ENCODE measurements at places on chromosomes 13 and 19. TPM values are rescaled to one million over a fixed set of nuclear protein-coding genes. Genes with fewer than 3 reads are reported as not detected.
A peak's percentile ranks its signal among the peaks of the same experiment; 100 is the strongest.

Gene OR7C1
- total RNA-seq: not detected

Gene ZNF77
- total RNA-seq: 12.6 TPM

Gene SBK3
- total RNA-seq: 0.46 TPM

Gene ATP8A2
- not detected for total RNA-seq

Gene ZNF790
- total RNA-seq: 5.3 TPM

Gene SYNGR4
- not detected for total RNA-seq

Gene FFAR3
- not detected for total RNA-seq

Gene SLC27A5
- total RNA-seq: 40.2 TPM

- DNase-seq: no peak
- peaks cover 65% of the 10 kb centered on the region for H3K4me1 ChIP-seq
- no peak overlapping the region for H3K4me3 ChIP-seq
- H3K27ac ChIP-seq: no peak overlapping the region
- no peaks in the 10 kb centered on the region for H3K27me3 ChIP-seq
- H3K36me3 ChIP-seq: no peaks in the 10 kb centered on the region
These were observed 7.0 kb upstream of the HSPH1 start for GRCh38 chr13:31168736-31169135.

GRCh38 chr19:57161985-57162539 lies 5.2 kb downstream of the DUXA start:
- no peaks in the 10 kb centered on the region for H3K27me3 ChIP-seq
- H3K4me3 ChIP-seq: no peak overlapping the region
- H3K4me1 ChIP-seq: peaks cover 7% of the 10 kb centered on the region
- no peaks in the 10 kb centered on the region for H3K36me3 ChIP-seq

DNA sequence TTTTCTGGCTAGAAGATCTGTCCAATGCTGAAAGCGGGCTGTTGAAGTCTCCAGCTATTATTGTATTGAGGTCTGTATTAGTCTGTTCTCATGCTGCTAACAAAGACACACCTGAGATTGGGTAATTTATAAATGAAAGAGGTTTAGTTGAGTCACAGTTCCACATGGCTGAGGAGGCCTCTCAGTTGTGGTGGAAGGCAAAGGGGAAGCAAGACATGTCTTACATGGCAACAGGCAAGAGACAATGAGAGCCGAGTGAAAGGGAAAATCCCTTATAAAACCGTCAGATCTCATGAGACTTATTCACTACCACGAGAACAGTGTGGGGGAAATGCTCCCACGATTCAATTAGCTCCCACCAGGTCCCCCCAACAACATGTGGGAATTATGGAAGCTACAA lies 980.4 kb downstream of the SLITRK5 start:
- no peak overlapping the region for H3K27ac ChIP-seq
- no peaks in the 10 kb centered on the region for H3K36me3 ChIP-seq
- no peaks in the 10 kb centered on the region for H3K27me3 ChIP-seq
- no peak overlapping the region for H3K4me3 ChIP-seq
- no peak for DNase-seq

- H3K4me3 ChIP-seq: no peak overlapping the region
- H3K27ac ChIP-seq: peak overlapping the region; percentile 54
- peaks cover 66% of the 10 kb centered on the region for H3K4me1 ChIP-seq
- peaks cover 13% of the 10 kb centered on the region for H3K36me3 ChIP-seq
These were observed 43.9 kb downstream of the ZNF331 start for GRCh38 chr19:53581871-53582279.

DNA sequence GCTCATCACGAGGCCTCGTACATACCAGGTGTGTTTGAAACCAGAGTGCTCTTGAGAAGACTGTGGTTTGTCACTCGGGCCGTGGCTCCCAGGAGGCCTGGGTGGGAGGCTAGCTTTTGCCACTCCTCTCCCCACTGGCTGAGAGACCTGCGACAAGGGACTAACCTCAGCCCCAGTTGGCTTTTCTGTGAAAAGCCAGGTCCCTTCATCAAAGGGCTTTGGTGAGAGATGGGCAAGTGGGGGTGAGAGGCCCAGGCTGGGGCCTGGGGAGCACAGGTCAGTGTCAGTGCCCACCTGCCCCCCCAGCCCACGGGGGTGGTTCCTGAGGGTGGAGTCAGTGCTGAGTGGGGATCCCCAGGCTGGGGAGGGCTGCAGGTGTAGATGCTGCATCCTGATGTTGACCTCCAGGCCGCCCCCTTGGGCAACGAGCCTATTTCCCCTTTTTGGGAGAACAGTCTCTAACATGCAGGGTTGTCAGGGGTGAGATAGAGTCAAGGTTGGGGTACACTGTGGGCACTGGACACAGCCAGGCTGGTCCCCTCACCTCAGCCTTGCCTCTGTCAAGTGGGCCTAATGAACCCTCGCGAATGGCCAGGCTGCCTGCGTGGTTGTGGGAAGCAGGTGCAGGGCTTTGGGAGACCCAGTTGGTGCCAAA lies 661 bp downstream of the KCNJ14 start:
- H3K4me1 ChIP-seq: no peaks in the 10 kb centered on the region
- peaks cover 44% of the 10 kb centered on the region for H3K36me3 ChIP-seq
- no peak for DNase-seq

- H3K27ac ChIP-seq: no peak overlapping the region
- no peak overlapping the region for H3K4me3 ChIP-seq
- no peak for DNase-seq
- H3K27me3 ChIP-seq: no peaks in the 10 kb centered on the region
- H3K36me3 ChIP-seq: peaks cover 4% of the 10 kb centered on the region
- peaks cover 28% of the 10 kb centered on the region for H3K4me1 ChIP-seq
These were observed 267.3 kb downstream of the DLEU7 start for GRCh38 chr13:50576156-50576555.

- DNase-seq: no peak
- no peaks in the 10 kb centered on the region for H3K36me3 ChIP-seq
- H3K4me3 ChIP-seq: no peak overlapping the region
- H3K4me1 ChIP-seq: peaks cover 45% of the 10 kb centered on the region
- H3K27ac ChIP-seq: no peak overlapping the region
These were observed 42.6 kb downstream of the USP12 start for GRCh38 chr13:27128825-27129627.

DNA sequence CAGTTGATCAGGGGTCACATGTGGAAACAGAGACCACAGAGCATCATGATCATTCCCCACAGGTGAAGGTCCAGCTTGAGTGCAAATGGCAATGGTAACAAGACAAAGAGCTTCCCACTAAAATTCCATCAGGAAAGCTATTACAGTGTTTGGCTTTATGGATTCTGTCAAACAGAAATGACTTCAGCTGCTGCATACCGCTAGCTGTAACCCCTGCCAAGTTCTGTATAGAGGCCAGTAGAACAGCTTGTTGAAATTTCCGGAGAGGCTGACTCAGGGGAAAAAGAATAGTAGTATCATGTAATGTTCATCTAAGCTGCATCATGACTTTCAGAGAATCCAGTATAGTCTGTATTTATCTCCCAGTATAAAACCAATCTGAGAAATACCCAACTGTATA lies 1704.7 kb downstream of the SLITRK5 start:
- H3K27ac ChIP-seq: no peak overlapping the region
- no peak overlapping the region for H3K4me3 ChIP-seq
- H3K4me1 ChIP-seq: no peaks in the 10 kb centered on the region

DNA sequence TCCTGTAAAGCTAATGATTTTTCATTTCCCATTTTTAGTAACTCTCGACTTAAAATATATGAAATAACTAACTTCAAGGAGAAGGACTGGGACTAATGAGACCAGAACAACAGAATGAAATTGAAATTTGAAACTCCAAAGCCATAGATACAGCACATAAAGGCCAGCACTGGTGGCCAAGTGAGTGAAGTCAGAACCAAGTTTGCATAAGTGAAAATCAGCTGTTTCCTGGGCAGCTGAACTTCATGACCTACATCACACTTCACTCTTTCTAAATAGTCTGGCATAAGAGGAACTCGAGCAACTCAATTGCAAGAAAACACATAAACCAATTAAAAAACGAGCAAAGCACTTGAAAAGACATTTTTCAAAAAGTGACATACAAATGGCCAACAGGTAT lies 84.5 kb downstream of the DCLK1 start:
- no peaks in the 10 kb centered on the region for H3K27me3 ChIP-seq
- H3K36me3 ChIP-seq: no peaks in the 10 kb centered on the region
- no peak for DNase-seq
- H3K27ac ChIP-seq: no peak overlapping the region
- no peak overlapping the region for H3K4me3 ChIP-seq
- no peaks in the 10 kb centered on the region for H3K4me1 ChIP-seq

DNA sequence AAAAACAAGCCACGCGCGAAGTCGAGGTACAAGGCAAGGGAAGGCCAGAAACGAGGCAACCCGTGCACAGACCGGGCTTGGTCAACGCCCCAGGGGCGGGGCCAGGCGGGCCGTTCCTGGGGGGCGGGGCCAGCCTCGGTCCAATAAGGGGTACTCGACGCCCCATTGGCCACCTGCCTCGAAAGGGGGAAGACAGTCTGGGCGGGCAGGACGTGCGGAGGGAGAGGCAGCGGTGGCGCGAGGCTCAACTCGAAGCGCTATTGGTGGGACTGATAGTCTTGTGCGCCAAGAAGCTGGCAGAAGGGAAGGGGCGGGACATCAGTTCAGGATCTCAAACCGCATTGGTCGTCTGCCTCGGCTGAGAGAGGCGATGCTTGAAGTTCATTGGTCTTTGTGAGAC lies at the start of gene LYPD4:
Gene LYPD4 (minus strand): TSS at position 83 of the 400 bp plus-strand sequence. CDS start 5,398 bp downstream, outside the sequence.
- no peaks in the 10 kb centered on the region for H3K36me3 ChIP-seq
- H3K4me3 ChIP-seq: no peak within 1 kb of the TSS
- no peak for DNase-seq
- peaks cover 18% of the 10 kb centered on the region for H3K4me1 ChIP-seq
- no peak within 1 kb of the TSS for H3K27ac ChIP-seq

DNA sequence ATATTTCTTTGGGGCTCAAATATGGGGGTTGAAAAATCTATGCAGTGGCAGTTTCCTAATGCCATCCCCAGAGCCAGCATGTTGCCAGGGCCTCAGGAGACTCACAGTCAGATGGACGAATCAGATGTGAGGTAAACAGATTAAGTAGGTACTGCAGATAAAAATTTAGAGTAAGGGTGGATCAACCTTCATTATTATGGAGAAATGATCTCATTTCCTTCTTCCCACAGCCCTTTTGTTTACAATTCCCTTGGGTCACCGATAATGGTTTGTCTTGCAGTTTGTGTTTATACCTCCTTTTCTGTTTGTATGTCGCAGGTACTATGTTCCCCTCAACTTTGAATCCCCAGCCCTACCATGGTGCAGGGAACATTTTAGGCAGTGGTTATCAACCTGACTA lies 20.0 kb downstream of the DIAPH3 start:
- no peak overlapping the region for H3K4me3 ChIP-seq
- H3K27me3 ChIP-seq: no peaks in the 10 kb centered on the region
- no peaks in the 10 kb centered on the region for H3K36me3 ChIP-seq
- H3K27ac ChIP-seq: no peak overlapping the region
- DNase-seq: no peak

GRCh38 chr13:77521595-77522367 lies 13.7 kb upstream of the SCEL start:
- H3K4me1 ChIP-seq: no peaks in the 10 kb centered on the region
- no peaks in the 10 kb centered on the region for H3K27me3 ChIP-seq
- no peaks in the 10 kb centered on the region for H3K36me3 ChIP-seq
- H3K27ac ChIP-seq: no peak overlapping the region

DNA sequence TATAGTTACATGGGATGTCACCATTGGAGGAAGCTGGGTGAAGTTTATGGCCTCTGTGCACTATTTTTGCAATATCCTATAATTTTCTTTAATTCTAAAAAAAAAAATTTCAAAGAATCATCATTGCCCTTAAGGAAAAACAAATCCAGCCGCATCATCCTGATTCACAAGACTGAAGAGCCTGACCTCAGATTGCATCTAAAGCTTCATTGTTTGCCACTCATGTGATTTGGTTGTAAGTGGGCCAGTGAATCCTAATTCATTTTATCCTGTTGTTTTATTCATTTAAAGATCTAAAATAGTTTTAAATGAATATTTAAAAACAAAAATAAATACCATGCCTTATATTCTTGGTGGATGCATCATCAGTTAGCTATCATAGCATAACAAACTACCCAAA lies 504.5 kb downstream of the TBC1D4 start:
- H3K4me3 ChIP-seq: no peak overlapping the region
- no peaks in the 10 kb centered on the region for H3K27me3 ChIP-seq
- H3K4me1 ChIP-seq: no peaks in the 10 kb centered on the region
- no peaks in the 10 kb centered on the region for H3K36me3 ChIP-seq
- no peak overlapping the region for H3K27ac ChIP-seq

GRCh38 chr19:32349051-32349450 lies 3.6 kb downstream of the ZNF507 start:
- no peaks in the 10 kb centered on the region for H3K27me3 ChIP-seq

DNA sequence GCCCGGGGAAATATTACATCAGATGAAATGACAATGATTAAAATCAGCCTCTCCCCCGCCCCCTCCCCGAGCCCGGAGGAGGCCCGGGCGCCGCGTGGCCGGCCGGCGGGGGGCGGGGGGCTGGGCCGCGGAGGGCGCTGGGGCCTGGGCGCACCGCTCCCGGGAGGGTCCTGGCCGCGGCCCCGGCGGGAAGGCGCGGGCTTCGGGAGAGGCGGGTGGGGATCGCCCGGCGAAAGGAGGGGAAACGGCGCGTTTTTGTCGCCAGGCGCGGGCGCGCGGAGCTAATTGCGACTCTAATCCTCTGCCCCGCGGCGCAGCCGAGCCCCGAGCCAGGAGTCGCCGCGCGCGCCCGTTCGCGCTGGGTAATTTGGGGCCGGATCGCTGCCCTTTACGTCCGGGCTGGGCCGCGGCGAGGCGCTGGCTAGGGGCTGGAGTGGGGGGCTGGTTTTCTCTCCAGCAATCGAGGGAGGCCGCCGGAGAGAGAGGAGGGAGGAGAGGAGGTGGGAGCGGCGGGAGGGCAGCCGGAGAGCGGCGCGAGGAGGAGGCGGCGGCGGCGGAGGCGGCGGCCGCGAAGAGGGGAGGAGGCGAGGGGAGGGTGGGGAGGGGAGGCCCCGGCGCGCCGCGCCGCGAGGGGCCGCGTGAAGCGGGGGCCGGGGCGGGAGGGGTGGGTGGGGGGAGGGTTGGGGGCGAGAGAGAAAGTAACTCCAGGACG lies at the start of gene KCTD15:
Gene KCTD15 (plus strand): TSS at position 707 of the 712 bp plus-strand sequence. CDS start 3,585 bp downstream, outside the sequence.
- H3K4me1 ChIP-seq: peaks cover 8% of the 10 kb centered on the region
- no peak for DNase-seq
- peaks cover 1% of the 10 kb centered on the region for H3K27me3 ChIP-seq

DNA sequence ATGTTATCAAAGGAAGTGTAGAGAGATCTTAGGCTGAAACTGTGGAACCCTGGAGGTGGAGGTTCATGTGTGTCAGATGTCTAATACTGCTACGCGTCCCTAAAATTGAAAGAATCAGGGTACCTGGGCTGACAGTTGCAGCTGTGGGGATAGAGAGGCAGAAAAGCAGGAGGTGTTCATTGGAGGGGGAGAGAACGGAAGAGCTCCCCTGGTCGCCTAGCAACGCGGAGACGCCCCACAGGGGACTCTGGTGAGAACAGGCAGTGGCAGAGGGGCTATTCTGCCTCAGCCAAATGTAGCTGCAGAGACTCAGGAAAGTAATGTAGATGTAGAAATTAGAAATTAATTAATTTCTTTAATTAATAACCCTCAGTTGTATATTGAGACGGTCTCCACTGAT lies 10.1 kb upstream of the ZNF835 start:
- H3K4me1 ChIP-seq: no peaks in the 10 kb centered on the region
- no peak for DNase-seq
- no peak overlapping the region for H3K27ac ChIP-seq
- no peaks in the 10 kb centered on the region for H3K36me3 ChIP-seq
